ENCODE measurements at places on chromosomes 3 and 15.

DNA sequence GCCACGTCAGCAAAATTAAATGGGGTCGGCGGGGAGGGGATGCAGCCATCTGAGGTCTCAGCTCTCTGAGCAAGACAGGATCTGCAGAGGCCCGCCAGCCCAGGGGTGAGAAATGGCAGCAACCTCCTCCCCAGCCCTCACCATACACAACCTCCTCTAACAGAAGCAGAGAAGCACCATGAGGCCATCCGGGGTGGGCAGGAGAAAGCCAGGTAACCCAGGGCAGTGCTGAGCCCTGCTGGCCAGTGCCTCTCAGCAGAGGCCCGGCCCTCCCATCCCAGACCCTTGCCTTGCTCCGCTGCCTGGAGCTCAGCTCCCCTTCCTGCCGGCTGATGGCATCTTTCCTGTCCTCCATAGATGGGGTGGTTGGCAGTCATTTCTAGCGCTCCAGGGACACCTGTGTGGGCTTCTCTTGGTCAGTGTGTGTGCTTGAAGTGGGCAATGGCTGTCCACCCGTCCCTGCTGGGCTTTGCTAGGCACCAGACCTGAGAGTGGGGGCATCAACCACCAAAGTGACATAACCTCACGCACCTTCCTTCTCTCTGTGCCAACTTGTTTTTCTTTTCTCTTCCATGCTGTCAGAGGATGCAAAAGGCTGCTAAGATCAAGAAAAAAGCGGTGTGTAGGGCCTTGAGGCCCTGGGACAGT is 175.8 kb downstream of the NSMCE3 start:
- no peak for DNase-seq

DNA sequence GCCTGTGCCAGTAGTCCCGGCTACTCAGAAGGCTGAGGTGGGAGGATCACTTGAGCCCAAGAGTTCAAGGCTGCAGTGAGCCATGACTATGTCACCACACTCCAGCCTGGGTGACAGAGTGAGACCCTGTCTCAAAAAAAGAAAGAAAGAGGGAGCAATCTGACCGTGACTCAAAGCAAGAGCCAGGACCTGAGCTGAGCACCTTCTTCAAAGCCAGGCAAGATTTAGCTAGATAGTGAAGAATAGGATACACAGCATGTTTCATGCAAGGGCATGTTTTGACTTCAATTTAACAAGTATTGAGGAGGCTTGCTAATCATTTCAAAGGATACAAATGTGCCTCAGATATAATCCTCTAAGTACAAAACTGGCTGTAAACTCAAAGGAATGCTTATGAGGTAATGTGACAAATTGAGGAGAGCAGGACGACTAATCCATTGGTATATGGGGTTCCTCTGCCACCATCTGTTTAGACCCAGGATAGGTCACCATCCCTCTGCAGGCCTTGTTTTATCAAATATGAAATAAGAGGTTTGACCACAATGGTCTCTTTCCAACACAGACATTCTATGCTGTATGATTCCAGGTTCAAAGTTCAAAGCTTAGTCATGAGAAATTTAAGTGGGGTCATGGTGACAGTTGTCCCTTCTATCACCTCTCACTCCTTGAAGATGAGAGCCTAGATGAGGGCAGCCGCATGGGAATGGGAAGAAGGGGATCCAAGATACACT is 33.2 kb downstream of the RAB27A start:
- no peak for DNase-seq

DNA sequence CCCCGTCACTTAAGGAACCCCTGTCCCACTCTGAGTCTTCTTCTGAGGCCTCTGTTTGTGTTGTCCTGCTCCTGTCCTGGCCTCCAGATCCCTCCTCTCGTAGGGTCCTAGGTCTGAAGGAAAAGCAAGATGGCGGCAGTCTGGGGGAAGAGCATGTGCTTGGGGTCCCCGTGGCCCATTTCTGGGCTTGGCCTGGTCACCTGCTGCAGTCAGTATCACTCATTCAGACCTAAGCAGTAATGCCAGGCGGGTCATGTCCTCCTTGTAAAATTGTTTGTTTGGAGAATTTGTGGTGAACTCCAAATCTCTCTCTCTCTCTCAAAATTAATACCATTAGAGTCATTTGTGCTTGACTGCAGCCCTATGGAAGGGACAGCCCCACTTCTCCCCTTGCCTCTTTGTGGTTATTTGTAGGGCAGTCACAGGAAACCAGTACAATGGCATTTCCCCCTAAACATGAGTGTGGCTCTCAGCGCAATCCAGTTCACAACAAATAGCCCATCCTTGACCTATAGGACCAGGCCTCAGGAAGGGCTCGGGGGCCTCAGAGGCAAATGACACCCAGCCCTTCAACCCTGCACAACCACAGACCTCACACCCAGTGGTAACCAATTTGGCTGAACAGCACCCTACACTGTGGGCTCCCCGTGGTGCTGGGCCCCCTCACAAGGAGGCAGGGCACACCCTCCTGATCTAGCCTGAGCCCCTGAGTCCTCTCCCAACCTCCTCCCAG is 173.5 kb downstream of the OR4M2 start:
- no peak for DNase-seq

GRCh38 chr3:9499455-9500107 is 54.0 kb downstream of the LHFPL4 start:
- no peak for DNase-seq

DNA sequence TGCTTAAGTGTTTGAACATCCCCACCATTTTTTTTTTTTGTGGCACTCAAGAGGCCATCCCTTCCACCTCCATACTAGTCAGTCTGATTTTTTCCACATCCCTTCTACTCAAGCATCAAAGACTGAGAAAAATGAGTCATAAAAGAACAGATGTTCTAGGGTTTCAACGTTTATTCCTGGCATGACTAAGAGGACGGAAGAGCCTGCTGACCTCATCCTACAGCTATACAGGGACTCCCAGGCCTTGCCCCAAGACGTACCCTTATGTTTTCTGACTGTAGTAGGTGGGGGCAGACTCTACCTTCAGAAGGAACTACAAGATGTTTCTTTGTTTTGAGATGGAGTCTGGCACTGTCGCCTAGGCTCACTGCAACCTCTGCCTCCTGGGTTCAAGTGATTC is 3.3 kb upstream of the ITPKA start:
- no peak for DNase-seq

DNA sequence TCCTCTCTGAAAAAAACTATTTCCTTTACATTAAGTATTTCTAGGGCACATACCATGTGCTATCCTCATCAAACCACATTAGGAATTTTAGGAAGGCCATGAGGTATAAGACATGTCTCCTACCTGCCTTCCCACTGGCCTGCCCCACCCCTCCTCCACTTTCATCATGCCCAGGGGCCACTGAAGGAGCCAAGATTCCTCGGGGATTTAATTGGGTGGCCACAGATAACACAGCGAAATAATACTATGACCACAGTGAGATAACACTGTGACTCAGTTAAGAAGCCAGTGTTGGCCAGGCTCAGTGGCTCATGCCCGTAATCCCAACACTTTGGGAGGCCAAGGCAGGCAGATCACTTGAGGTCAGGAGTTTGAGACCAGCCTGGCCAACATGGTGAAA is 9.8 kb upstream of the BMF start:
- no peak for DNase-seq

- no peak for DNase-seq
Measured at GRCh38 chr3:157782236-157782635, 279.0 kb upstream of the VEPH1 start.

DNA sequence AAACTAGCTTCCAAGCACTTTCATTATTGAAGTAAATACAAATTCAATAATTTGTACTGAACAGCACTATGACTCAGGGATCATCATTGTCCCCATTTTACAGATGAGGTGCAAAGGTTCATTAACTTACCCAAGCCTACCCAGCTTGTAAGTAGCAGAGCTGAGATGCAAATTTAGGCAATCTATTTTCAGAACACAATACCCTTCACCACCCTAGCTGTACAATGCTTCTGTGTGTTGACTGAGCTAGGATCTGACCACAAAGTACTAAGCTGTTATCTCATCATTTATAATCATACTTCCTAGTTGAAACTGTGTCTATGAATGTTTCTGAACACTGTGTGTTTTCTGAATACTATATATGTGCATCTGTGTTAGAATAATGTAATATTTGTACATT is 3.2 kb upstream of the ILDR1 start:
- no peak for DNase-seq

DNA sequence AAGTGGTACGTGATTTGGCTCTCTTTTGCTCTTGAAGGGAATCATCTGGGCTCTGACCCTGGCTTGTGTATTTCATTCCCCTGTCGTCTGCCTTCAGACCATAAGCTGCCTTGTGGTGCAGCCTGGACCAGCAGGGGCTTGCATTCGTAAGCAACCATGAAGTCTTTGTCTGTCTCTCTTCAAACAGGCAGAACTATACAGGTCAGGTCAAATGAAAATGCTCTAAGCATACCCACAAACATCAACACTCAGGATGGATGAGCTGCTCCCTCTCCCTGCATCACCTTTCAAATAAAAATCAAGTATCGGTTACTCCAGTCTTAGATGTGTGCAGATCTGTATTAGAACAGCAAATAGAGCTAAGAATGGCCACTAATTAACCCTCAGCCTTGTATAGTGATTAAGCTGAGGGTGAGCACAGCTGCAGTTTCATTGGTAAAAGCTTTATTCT is 268.6 kb upstream of the UBE2E1 start:
- no peak for DNase-seq

DNA sequence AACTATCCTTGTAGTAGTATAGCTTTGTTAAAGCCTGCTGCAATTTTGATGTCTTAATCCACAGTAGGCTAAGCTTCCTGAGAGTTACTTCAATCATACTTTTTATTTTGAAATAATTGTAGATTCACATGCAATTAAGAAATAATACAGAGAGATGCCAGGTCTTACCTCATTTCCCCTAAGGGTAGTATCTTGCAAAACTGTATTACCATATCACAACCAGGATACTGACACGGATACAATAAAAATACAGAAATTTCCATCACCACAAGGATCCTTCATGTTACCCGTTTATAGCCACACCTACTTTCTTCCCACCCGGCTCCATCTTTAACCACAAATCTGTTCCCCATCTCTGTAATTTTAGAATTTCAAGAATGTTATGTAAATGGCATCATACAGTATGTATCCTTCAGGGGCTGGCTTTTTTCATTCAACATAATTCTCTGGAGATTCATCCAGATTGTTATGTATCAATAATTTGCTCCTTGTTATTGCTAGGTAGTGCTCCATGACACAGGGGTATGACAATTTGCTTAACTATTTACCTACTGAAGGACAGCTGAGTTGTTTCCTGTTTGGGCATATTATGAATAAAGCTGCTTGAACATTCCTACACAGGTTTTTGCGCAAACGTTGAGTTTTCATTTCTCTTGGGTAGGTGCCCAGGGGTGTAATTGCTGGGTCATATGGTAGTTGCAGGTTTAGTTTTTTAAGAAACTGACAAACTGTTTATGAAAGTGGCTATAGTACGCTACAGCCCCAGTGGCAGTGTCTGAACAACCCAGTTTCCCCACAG is 21.6 kb downstream of the BDH1 start:
- DNase-seq: no peak

- peak; percentile 40 for DNase-seq
Measured at GRCh38 chr15:63601026-63601703, 4.0 kb downstream of the FBXL22 start.

DNA sequence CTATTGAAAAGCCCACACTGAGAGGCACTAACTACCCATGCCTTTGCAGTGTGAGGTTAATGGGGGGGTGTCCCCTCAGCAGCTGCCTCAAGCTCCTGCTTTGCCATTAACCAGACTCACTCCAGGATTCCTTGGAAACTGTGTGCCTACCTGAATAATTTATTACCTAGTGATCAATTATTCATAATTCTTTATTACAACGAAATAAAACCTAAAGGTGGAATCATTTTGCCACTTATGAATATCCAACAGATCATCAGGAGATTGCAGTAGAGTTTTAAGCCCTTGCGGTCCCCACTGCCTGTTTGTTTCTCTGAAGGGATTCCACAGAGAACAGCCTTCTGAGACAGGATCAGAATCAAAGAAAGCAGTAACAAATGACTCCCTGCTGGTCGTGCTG is 23.3 kb downstream of the NEK11 start:
- DNase-seq: no peak

GRCh38 chr3:134061401-134061800 is 31.7 kb upstream of the SLCO2A1 start:
- no peak for DNase-seq

DNA sequence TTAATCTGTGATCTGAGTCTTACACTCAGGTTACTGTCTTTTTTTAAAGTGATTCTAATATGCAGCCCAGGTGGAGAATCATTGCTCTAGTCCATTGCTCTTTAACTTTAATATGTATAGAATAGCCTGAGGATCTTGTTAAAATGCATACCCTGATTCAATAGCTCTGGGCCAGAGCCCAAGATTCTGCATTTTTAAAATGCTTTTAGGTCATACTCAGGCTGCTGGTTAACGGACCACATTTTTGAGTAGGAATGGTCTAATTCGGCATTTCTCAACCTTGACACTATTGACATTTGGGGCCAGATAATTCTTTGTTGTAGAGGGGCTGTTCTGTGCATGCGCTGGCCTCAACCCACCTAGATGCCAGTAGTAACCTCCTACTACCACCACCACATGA is 20.9 kb upstream of the FSTL1 start:
- DNase-seq: no peak

DNA sequence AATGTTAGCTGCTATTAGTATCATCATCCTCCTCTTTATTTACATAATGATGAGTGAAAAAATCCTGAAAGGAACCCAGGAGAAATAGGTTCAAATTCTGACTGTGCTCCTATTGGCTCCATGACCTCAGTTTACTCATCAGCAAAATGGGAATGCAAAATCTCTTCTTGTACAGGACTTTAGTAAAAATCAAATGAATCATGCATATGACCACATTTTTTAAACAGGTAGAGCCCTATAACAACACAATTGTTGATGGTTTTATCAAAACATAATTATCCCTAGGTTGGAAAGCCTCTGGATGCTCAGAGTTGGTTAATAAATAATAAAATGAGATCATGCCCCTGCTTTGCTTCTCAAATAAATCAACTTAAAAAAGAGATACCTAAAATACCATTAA is 16.0 kb upstream of the NR2F2 start:
- no peak for DNase-seq

DNA sequence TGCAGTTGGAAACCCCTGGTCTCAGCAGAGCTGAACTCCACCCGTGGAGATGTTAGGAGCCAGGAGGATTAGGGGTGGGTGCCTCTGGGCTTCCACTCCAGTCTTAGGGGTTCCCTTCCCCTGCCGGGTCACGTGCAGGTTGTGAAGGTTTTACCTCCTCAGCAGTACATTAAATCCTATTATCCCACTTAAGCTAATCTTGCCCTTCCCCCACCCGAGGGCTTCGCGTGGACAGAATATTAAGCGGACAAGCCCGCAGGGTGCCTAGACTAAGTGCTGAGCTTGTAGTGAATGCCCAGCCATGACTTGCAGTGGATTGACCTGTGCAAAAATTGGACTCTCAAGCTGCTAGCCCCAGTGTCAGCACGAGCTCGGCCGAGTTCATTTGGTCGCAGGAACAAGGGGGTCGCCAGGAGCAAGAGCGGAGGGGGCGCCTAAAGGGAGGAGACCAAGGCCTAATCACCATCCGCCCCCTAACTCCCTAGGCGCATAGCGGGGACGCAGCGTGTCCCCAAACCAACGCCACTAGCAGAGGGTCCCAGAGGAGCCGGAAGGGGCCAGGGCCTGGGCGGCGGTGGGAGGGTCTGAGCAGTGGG is 498 bp upstream of the SEMA4B start:
- DNase-seq: no peak
